ENCODE measurements at places on chromosomes 13 and 19.

DNA sequence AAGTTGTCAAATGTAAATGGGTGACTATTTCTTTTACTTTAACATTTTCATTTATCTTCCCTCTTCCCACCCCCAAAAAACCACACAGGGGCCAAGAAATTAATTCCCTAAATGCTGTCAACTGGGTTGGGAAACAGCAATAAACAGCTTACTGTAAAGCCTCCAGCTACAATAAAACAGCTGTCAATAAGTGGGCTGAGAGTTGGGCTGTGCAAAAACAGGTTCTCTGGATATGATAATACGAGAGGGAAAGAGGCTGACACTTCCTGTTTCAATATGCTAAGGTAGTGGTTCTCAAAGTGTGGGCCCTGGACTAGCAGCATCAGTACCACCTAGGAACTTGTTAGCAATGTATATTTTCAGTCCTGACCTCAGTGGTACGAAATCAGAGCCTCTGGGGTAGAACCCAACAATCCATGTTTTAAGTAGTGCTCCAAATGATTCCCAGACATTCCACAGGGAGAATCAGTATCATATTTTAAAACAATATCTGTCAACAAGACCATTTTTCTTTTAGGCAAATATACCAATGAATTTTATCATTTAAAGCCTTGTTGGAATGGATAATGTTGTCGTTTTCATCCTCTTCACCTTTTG, 8.4 kb downstream of the PCDH9 start:
- DNase-seq = peak; percentile 66

- no peak for DNase-seq
These were observed 67.7 kb upstream of the USP29 start for GRCh38 chr19:57052081-57052480.

DNA sequence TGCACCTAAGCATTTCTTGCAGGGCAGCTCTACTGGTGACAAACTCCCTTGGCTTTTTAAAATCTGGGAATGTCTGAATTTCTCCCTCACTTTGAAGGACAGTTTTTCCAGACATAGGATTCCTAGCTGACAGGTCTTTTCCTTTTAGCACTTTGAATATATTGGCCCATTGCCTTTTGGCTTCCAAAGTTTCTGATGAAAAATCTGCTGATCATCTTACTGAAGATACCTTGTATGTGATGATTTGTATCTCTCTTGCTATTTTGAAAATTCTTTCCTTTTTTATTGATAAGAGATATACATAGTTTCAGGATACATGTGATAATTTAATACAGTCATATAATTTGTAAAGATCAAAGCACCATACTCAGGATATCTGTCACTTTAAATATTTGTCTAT, 211.1 kb downstream of the ZIC5 start:
- DNase-seq = no peak

DNA sequence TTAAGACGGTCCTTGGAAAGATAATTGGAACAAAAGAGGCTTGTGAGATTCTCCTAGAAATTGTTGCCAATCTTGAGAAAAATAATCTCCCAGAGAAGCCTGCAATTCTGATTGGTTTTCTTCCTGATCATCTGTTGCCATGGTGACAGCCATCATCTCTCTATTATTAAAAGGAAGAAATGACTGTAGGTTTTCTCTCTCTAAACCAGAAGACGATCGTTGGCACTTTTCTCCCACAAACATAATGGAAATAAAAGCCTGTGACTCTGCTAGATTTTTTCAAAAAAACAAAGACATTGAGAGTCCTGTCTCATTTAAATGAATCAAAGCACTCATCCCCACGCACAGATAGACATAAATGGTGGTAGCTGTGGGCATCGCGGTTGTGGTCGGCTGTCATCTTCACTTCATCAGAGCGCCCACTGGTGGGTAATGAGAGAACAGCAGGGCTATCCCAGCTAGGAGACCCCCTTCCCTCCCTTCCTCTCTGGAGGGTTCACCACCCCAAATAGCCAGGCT, 21.7 kb upstream of the CALM3 start:
- DNase-seq = peak; percentile 47

- no peak for DNase-seq
These were observed 67.5 kb upstream of the DOCK9 start for GRCh38 chr13:99045396-99045795.

- DNase-seq = no peak
These were observed 39.1 kb upstream of the UBAC2 start for GRCh38 chr13:99161512-99161911.

- DNase-seq = peak; percentile 31
These were observed 14.7 kb downstream of the CCDC169 start for GRCh38 chr13:36282821-36283432.

DNA sequence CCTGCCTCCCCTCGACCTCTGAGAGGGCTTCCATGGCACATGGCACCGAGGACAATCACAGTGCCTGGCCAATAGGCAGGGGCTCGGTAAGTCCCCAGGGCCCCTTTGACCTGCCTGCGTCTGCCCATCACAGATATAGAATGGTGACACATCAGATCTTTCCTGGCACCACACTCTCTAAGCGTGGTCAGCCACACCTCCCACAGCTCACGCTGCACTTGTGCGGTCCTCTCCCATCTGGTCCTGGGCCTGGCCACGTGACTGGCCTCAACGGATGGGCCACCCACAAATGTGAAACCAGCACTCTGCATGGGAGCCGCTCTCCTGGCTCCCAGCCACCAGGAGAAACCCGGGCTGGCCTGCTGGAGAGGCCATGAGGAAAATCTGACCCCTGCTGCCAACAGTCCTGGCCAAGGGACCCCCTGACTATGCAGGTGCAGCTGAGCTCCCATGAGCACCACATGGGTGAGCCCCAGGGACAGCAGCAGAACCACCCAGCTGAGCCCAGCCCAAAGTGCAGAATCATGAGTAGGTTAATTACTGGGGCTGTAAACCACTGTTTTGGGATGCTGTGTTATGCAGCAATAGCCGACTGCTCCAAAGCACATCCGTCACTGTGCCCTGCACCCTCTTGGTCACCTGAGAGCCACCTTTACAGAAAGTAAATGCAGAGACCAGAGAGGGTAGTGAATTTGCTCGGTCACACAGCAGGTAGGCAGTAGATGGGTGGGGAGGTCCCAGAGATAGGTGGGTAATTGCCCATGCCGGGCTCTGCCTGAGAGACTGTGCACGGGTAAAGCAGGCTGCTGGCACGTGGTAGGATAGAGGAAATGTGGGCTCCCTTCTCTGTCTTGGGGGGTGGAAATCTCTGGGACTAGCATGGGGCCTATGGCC, 9.7 kb upstream of the MEF2B start:
- no peak for DNase-seq

- DNase-seq = no peak
These were observed 3.3 kb downstream of the GP6 start for GRCh38 chr19:55034751-55035150.

DNA sequence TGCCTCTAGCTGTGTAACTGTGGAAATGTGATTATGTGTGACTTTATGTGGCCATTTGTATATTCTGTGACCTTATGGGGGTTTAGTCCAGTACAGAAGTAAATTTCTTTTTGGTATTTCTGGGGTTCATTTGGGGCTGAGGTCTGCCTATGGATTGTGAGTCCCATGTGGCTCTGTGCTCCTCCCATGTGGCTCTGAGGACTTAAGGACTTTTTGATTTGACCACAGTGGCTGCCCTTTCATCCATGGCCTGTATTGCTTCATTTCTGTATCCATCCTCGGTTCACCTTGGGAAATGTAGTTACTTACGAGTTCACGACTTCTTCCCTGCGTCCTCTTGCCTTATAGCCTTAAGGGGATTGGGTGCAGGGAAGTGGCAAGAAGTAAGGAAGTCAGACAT, 1.0 kb downstream of the ZNF420 start:
- peak; percentile 7 for DNase-seq

- no peak for DNase-seq
These were observed 1.5 kb upstream of the CEBPA start for GRCh38 chr19:33303791-33304345.

GRCh38 chr13:106468207-106468606, 67.3 kb downstream of the EFNB2 start:
- no peak for DNase-seq

DNA sequence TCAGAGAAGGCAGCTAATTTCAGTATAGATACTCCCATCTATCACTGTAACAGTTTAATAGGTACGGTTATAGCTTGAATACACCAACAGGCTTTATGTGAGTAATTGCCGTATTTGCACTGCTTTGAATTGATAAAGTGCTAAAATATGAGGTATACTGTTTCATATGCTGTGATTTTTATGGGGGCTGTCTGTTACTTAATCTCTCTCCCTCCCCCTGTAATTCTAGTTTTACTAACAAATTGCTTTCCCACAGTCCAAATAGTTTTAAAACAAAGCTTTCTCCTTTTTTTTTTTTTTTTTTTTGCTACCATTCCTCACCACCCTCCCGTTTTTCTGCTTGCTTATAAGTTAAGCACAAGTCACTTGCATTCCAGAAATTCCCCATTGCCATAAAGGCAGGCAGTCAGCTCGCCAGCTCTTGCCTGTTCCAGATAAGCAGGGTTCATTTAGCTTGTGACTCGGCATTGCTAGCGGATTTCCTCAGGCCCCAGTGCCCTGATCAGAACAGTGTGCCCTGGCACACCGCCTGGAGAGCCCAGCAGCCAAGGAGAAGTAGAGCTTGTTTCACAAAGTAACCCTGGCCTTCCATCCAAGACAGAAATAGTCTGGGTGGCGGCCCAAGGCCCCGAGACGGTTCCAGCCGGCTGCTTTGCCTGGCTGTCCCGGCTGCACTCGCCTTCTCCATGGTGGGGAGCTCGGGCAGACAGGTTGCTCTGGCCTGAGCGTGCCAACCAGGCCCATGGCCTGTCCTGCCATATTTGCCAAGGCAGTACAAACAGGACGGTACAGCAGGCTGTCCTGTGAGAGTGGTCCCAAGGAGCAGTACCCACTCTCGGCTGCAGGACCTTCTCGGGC, 43.5 kb upstream of the NPAS1 start:
- DNase-seq = no peak

- DNase-seq = no peak
These were observed 91.3 kb downstream of the UQCRFS1 start for GRCh38 chr19:29121684-29122083.

- DNase-seq = no peak
These were observed 9.9 kb downstream of the KLHL26 start for GRCh38 chr19:18646535-18647370.

- no peak for DNase-seq
These were observed 6.6 kb upstream of the DACH1 start for GRCh38 chr13:71873418-71874247.

DNA sequence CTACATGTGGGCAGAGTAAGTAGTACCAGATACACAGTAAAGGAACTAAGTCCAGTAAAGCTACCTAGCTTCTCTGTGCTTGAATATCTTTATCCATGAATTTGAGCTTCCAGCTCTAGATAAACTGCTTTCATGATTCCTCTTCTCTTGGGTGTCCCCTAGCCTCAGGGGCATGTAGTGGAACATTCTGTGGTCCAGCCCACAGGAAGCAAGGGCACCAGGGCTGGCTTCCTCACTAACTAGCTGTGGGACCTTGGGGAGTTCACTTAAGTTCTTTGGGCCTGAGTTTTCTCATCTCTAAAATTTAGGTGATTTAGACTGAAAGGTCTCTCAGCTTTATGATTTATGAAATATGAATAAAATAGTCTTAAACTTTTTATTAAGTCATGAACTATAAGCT, 185.7 kb downstream of the KATNAL1 start:
- DNase-seq = no peak

DNA sequence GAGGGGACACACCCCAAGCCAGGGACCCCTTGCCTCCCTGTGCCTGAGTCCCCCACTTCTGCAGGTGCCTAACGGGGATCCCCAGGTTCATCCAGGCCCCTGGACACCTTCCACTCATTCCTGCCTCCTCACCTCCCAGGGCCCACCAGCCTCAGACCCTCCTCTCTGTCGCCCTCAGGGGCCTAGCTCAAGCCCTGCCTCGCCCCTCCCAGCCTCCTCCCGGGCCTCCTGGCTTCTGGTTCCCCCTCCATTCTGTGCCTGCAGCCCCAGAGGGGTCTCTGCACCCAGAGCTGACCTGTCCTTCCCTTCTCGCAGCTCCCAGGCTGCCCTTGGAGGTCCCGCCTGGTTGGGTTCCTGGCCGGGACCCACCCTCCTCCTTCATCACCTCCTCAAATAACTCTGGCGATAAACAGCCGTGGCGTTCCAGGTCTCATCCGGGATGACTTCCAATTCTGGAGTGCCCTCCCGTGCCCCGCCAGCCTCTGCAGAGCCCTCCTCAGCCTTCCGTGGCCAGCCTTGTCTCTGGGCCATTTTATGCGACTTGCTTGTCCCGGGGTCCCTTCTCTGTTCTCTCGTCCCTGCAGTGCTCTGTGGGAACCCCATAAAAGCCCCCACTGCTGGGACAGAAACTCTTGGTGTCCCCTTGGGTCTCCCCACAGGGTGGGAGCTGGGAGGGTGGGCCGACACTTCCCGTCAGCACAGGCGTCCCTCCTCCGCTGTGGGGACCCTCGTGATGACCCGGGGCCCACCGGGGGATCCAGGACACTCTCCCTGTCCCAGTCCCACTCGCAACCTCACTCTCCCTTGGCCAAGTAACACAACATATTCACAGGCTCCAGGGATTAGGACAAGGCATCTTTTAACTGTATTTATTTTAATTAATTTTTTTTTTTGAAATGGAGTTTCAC, 9.2 kb downstream of the JOSD2 start:
- DNase-seq = no peak

Data from OCI-LY7 (cell line).